ENCODE measurements at places on chromosomes 11 and 22. TPM values are rescaled to one million over a fixed set of nuclear protein-coding genes. Genes with fewer than 3 reads are reported as not detected.
A peak's percentile ranks its signal among the peaks of the same experiment; 100 is the strongest.

DNA sequence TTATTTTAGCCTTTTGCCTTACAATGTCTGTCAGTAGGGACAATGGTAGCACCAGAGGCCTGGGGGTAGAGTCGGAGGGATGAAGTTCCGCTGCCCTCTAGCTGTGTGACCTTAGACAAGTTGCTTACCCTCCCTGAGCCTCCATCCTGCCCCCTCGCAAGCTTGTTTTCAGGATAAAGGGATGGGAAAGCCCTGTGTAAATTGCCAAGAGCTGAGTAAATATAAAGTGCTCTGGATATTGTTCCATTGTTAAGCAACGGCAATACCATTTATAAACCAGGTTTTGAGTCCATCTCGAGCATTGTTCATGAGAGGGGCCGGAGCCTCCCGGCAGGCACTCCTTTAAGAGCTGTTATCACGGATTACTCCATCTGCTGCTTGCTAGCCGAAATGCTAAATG is 72.9 kb downstream of the ZBTB16 start:
- no peak for DNase-seq

The YPEL1 gene
- 5.8 TPM for total RNA-seq

DNA sequence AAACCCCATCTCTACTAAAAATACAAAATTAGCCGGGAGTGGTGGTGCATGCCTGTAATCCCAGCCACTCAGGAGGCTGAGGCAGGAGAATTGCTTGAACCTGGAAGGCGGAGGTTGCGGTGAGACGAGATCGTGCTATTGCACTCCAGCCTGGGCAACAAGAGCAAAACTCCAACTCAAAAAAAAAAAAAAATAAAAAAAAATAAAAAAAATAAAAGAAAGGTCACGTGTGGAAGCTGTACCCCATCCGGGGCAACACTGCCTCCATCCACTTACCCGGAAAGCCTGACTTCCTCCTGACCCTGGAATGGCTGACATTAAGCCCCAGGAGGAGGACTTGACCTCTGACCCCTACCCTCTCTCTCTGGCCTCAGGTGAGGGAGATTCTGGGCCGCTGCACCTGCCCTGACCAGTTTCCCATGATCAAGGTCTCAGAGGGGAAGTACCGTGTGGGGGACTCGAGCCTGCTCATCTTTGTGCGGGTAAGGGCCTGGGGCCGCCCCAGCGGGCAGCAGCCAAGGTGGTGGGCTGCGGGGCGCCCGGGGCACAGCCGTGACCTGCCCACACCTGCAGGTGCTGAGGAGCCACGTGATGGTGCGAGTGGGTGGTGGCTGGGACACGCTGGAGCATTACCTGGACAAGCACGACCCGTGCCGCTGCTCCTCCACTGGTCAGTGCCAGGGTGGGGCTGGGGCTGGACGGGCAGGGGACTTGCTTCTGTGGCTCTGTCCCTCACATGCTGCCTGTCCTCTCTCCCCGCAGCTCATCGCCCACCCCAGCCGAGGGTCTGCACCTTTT is 3.8 kb downstream of the GAS2L1 start:
- DNase-seq, result no peak

DNA sequence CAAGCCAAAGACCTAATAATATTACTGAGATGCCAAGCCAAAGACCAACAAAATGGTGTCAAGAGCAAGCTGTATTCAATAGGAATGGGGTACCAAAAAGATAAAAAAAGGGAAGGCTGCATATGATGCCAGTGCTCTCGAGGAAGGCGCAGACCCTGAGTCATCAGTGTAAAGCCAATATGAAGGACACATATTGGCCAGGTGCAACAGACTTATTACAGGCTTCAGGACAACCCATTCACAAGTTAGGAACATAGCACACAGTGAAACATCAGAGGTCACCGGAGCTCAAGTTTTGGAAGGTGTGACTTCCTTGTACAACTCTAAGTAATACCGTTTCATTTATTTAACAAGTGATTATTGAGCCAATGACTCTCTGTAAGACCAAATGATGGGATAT is 58.1 kb downstream of the AMBRA1 start:
- no peak for DNase-seq

The SLN gene
- total RNA-seq, result 215 TPM

GRCh38 chr22:28498044-28498443 is 181.6 kb downstream of the TTC28 start:
- no peak for DNase-seq

The ABCG4 gene
- 1.1 TPM for total RNA-seq

- no peak for DNase-seq
Observed at GRCh38 chr11:126892756-126893155, 107.8 kb downstream of the KIRREL3 start.

DNA sequence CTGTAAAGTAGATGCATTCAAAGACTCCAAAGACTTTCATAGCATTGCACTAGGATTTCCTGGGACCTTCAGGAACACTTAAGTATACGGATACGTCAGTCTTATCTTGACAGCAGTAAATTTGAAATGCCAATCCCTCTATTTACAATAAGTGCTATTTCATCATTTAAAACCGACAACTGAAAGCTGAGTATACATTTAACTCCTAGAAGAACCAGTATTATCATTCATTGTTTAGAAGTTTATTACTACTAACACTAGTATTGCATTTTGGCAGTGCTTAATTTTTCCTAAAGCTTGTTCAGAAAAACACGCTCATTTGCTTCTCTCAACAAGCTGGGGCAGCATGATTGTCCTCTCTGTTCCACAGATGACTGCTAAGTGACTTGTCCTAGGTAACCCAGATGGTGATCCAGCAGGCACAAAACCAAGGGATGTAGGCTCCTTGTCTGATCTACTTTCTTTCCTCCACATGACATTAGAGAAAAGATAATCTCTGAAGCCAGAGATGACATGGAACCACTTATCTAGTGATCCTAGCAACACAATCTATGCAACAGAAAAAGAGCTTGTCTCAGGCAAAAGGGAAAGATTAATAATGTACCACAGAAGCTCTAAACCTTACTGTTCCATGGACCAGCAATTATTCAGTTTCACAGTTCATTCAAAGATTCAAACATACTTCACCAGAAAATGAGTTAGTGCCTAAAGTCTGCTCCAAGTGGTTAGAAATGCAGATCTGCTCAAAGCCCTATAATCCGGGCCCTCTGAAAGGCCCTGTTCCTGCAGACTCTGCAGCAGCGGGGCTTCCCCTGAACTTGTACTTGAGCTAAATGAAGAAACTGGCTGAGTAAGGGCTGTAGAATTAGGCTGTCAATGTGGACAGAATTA is 5.2 kb downstream of the MAML2 start:
- no peak for DNase-seq

GRCh38 chr11:8346157-8346755 is 82.6 kb upstream of the LMO1 start:
- no peak for DNase-seq

GRCh38 chr11:13897646-13898276 is 64.8 kb upstream of the SPON1 start:
- DNase-seq, result no peak

- peak; percentile 19 for DNase-seq
Observed at GRCh38 chr11:16280256-16280682, 76.1 kb downstream of the SOX6 start.

The MAPK8IP2 gene
- 1.6 TPM for total RNA-seq

The UBE2L3 gene
- total RNA-seq, result 25.3 TPM

GRCh38 chr11:90594658-90595057 is 371.8 kb upstream of the CHORDC1 start:
- DNase-seq, result no peak

GRCh38 chr11:2149460-2149859 is 10.3 kb upstream of the IGF2 start:
- no peak for DNase-seq

DNA sequence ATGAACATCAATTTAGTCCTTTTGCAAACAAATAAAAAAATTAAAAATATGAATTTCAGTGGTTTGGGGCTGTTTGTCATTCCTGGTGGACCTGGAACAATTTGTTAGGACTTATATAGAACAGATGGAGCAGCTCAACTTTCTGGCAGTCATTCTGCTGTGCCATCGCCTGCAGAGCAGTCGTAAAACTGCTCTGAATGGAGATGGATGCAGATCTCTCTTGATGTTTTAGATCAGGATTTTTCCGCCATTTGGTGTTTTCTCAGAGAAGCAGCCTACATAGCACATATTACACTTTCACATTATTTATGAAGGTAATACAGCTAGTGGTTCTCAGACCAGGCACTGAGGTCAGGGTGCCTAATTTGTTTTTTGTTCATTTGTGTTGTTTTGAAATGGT is 31.8 kb upstream of the HSPA8 start:
- no peak for DNase-seq

DNA sequence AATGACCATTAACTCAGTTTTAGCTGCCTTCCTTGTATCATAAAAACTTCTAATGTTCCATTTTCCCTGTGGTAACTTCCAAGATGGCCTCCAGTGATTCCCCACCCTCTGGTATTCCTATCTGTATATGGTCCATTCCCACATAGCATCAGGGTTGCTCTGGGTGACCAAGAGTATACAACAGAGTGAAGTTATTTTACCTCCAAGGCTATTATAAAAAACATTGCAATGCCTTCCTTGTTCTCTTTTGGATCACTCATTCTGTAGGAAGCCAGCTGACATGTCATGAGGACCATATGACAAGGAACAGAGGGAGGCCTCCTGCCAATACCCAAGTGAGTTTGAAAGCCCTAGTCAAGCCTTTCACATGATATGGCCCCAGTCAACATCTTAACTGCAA is 30.1 kb downstream of the ZNF280B start:
- DNase-seq, result peak; percentile 0

GRCh38 chr22:17954200-17954859 is 70.0 kb downstream of the MICAL3 start:
- no peak for DNase-seq

The BAIAP2L2 gene
- total RNA-seq, result 0.59 TPM

GRCh38 chr22:33361581-33361980 is 303.4 kb upstream of the SYN3 start:
- DNase-seq, result no peak

DNA sequence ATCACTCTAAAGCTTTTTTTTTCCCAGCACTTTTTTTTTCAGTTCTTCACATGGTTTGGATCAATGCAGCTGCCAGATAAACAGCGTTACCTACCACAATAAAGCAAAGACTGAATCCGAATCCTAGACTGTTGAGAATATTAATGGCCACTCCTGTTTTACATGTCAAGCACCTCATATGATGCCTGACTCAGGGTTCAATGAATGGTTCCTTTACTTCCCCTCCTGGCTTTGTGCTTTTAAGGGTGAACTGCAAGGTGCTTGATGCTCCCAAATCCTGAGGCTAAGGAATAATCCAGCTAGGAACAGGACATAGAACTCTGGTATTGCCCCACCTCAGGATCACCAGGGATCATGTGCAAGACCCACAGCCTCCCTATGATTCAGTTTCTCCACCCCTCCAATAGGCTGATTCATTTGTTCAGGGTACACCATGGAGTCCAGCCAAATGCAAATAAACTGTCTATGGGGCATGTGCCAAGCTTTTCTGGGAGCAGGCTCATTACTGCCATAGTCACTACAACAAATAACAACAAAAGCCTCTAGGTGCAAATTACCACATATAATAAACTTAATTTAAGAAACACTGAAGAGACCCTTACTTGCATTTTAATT is 104.3 kb downstream of the GAB2 start:
- DNase-seq, result no peak

DNA sequence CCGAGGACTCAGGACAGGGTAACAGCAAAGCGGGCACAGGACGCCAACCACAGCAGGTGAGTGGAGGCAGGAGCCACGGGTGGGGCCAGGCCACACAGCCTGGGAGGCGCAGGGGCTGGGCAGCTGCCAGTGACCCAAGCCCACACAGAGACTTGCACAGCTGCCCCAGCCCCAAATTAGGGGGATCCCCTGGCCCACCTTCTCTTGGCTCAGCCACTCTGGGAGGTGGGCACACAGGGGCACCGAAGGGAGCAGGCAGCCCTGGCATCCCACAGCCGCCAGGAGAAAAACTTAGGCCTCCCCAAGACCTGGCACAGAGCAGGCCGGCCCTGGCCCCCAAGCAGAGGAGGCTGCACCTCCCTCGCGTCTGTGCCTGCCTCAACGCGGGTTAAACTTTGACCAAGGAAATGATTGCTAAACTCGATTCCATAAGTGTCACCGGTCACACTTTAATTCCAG is at the start of gene SLC22A12:
Gene SLC22A12 (plus strand): TSS at position 458 of the 459 bp plus-strand sequence. CDS start 337 bp downstream, outside the sequence.
- no peak for DNase-seq

All from skin of body (tissue), 3 donors.